ENCODE measurements at places on chromosomes 16 and 17.
A peak's percentile ranks its signal among the peaks of the same experiment; 100 is the strongest.

- no peak for DNase-seq
Measured at GRCh38 chr17:81644976-81645952, 8.3 kb downstream of the TSPAN10 start.

DNA sequence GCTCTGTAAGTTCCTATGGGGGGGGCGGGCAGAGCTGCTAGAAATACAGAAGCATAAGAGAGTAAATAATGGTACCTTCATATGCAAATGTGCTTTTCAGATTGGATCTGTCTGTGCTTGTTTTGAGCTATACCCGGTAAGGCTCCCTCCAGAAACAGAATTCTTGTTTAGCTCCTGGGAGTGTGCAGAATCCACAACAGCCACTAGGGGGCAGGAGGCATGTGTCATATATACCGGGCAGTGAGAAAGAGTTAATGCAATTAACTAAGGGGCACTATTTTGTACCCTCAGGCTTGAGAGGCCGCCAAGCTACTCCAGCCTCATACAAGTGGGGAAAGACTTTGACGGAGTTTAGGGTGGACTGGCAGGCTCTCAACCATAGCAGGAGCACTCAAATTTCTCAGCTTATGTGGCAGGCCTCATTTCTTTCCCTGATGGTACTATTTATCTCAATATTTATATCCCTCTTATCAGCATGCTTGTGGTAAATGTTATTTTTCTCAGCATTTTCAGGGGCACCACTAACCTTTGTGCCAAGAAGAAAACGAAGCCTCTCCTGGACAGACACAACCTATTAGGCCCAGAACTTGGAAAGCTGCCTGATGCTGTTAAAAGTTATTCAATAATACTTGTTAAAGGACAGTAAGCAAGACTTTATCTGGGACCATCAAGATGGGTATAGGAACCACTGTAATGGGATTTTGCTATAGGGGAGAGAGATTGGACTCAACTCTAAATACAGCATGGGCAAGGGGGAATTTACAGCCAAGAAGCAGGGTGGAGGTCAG, 10.7 kb upstream of the CENPV start:
- peak; percentile 53 for DNase-seq

DNA sequence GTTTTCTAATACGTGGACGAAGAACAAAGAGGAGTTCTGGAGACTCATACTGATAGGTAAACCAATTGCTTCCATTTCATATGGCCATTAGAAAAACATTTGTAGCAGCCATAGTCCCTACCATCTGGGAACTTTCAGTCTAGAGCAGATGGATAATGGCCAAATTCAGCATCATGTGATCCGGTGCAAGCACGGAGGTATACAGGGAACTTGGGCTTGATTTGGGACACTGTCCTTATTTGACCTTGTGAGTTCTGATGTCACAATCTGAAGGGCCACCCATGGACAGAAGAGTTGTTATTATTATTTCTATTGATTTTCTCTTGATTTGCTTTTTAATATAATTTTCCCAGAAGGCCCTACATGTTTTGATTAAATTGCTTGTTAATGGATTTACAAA, 154.6 kb upstream of the ZNF267 start:
- DNase-seq: no peak

DNA sequence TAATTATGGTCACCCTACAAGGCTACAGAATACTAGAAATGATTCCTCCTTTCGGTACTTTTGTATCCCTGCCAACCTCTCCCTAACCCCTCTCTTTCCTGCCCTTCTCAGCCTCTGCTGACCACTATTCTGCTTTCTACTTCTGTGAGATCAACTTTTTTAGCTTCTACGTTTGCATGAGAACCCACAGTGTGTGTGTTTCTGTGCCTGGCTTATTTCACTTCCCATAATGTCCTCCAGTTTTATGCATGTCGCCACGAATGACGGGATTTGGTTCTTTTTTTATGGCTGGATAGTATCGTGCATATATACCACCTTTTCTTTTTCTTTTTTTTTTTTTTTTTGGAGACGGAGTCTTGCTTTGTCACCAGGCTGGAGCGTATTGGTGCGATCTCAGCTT, 92.1 kb downstream of the RAP1GAP2 start:
- DNase-seq: no peak

DNA sequence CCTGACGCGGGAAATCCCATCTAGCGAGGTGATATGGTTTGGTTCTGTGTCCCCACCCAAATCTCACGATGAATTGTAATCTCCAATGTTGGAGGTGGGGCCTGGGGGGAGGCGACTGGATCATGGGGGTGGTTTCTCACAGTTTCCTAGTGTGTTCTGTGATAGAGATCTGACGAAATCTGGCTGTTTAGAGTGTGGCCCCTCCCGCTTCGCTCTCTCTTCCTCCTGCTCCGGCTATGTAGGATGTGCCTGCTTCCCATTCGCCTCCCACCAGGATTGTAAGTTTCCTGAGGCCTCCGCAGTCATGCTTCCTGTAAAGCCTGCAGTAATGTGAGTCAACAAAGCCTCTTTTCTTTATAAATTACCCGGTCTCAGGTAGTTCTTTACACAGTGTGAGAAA, 31.6 kb downstream of the IFT140 start:
- no peak for DNase-seq

GRCh38 chr16:89742948-89743347, 21.6 kb downstream of the ZNF276 start:
- no peak for DNase-seq

DNA sequence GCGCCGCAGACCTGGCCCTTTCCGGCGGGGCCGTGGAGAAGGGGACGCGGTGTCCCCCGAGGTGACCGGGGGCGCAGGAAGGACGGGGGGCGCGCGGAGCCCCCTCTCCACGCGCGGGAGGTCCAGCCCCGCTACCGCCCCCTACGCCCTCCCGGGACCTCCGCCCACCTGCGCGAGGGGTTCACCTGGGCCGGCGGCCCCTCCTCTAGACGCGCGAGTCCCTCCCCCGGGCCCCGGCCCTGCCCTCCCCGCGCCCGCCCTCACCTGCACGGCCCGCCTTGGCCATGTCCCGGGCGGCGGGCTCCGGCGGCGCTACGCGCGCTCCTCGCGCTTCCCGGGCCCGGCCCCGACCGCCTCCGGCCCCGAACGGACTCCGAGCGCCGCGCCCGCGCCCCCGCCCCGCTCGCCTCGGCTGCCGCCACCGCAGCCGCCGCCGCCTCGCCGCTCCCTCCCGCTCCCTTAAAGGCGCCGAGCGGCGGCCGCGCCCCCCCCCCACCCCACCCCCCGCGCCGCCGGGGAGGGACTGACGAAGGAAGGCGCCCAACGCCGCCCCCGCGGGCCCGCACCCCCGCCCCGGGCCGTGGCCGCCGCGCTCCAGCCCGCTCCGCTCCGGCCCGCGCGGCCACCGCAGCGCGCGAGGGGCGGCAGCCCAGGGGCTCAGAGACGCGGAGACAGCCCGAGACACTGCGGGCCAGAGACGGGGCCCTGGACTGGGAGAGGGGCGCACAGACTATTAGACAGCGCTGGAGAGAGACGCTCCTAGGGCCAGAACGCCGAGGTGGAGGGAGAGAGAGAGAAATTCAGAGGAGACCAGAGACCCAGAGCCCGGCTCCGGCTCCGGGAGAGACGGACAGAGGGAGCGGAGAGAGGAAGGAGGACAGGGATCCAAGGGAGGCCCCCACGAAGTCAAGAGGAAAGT, at the start of gene PITPNM3:
Gene PITPNM3, minus strand, starts transcription at position 435 of the 919 bp plus-strand sequence. Its CDS starts 149 bp downstream, at position 286.
- DNase-seq: no peak

GRCh38 chr16:69301861-69302260, 9.3 kb upstream of the VPS4A start:
- no peak for DNase-seq

- no peak for DNase-seq
Measured at GRCh38 chr17:38453951-38454421, 25.7 kb downstream of the ARHGAP23 start.

- DNase-seq: no peak
Measured at GRCh38 chr17:51617986-51618385, 357.6 kb downstream of the UTP18 start.

- no peak for DNase-seq
Measured at GRCh38 chr16:21275529-21275928, 2.6 kb downstream of the CRYM start.

DNA sequence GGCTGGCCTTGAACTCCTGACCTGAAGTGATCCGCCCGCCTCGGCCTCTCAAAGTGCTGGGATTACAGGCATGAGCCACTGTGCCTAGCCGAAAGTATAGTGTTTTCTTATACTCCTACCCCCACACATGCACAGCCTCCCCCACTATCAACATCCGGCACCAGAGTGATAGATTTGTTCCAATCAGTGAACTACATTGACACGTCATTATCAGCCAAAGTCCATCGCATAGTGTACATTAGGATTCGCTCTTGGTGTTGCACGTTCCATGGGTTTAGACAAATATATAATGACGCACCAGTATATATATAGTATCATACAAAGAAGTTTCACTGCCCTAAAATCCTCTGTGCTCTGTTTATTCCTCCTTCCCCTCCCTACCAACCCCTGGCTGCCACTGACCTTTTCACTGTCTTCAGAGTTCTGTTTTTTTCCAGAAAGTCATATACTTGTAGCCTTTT, 11.9 kb upstream of the TM4SF5 start:
- no peak for DNase-seq

- DNase-seq: no peak
Measured at GRCh38 chr16:50498431-50499155, 49.6 kb upstream of the NKD1 start.

- DNase-seq: no peak
Measured at GRCh38 chr16:54816471-54816870, 114.2 kb upstream of the IRX5 start.

DNA sequence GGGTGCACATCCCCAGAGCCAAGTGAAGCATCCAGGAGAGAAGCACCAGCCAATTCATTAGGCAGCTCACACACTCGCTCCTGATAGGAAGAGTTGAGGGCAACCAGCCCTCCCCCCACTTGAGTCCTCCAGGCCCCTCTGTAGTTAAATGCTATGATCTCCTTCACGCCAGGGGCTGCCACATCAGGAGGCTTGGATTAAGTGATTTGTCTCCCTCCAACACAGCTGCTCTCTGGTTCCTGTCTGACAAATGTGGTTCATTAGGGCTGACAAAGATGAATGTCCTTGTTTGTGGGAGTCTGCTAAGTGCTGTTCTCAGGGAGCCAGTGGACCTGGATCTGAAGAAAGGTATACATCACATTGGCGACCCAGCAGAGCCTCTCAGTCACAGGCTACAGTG, 94.5 kb upstream of the WSCD1 start:
- no peak for DNase-seq

DNA sequence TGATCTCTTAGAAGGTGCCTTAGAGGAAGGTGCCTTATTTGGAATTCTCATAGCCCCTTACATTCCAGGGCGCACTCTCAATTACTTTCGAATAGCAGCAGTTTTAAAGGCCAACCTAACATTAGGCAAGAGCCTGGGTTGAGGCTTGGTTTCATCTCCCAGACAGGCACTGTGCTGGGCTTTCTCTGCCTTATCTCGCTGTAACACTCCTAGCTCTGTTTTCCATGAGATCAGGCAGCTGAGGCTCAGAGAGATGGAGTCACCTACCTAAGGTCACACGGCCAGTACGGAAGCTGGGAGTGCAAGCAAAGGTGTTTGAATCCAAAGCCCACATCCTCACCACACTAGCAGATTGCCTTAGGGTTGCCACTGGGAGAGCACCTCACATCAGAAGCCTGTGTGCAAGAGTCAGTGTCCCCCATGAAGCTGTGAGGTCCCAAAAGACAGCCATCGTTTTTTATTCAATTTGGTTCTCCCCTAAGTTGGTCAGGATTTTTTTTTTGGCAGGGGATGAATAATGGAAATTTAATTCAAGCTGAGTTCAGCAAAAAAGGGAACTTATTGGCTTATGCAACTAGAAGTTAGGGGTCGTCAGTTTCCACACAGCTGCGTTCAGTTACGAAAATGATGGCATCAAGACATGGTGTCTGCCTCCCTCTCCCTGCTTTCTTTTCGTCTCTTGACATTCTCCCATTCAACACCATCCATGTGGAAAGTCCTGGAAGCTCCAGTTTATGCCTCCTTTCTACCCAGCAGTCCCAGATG, 206.4 kb downstream of the KATNIP start:
- no peak for DNase-seq

- DNase-seq: no peak
Measured at GRCh38 chr17:17114592-17115225, 72.5 kb downstream of the MPRIP start.

- no peak for DNase-seq
Measured at GRCh38 chr16:72917051-72917450, 130.9 kb downstream of the ZFHX3 start.

DNA sequence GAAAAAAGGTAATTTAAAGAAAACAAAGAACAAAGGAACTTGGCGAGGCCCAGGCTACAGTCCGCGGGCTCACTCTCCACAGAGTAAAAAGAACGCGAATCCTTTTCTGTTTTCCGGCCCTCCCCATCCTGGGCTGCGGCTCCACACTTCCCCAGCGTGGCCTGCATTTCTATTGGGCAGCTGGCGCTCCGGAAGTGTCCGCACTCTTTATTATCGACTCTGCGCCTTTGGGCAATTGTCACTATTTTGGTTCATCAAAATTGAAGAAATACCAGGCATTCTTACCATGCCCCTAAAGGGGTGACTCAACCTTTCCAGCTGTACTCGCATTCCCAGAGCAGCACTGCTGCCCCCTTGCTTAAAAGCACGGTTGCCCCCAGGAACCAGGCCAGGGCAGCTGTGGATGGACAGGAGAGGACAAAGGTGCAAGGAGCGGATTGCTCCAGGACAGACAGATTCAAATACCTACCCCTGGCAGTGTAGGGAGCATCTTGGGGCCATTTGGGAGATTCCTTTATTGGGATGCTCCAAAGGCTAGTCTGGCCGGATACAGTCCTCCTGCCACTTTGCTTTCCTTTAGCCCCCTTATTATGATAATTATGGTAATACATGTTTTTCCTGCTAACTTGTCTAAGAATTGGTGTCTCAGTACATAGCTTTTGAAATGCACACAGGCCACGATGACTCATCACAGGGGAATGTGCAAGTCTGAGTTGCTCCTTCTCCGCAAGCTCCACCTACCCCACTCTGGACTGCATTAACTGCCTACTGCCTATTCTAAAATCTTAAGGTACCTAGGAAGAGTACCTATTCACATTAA, 985 bp upstream of the SLFN12 start:
- no peak for DNase-seq

DNA sequence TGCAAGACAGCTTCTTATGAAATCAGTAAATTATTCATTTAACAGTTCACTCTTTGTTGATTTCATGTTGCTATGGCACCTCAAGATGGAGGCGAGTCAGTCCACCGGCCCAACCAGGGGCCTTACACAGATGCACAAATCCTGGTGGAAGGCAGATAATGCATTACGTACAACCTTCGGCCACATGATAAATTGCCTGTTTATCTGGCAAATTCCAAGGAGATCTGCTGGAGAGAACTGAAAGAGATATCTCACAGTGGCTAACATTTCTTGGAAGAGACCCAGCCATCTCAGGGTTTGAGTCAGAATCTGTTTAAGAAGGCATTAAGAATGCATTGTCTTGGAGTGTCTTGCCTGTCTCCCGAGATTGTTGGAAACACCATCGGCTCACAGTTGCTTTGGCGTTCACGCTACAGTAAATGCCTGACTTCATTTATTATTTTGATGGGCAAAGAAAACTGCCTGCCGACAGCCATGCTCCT, 225.6 kb downstream of the MSI2 start:
- no peak for DNase-seq

- no peak for DNase-seq
Measured at GRCh38 chr17:79969906-79970305, 65.8 kb downstream of the TBC1D16 start.

GRCh38 chr17:8005357-8005756, 2.9 kb downstream of the GUCY2D start:
- DNase-seq: no peak

- DNase-seq: peak; percentile 67
Measured at GRCh38 chr16:17476414-17477259, 5.9 kb upstream of the XYLT1 start.
